ENCODE measurements at places on chromosomes 12 and 14.

DNA sequence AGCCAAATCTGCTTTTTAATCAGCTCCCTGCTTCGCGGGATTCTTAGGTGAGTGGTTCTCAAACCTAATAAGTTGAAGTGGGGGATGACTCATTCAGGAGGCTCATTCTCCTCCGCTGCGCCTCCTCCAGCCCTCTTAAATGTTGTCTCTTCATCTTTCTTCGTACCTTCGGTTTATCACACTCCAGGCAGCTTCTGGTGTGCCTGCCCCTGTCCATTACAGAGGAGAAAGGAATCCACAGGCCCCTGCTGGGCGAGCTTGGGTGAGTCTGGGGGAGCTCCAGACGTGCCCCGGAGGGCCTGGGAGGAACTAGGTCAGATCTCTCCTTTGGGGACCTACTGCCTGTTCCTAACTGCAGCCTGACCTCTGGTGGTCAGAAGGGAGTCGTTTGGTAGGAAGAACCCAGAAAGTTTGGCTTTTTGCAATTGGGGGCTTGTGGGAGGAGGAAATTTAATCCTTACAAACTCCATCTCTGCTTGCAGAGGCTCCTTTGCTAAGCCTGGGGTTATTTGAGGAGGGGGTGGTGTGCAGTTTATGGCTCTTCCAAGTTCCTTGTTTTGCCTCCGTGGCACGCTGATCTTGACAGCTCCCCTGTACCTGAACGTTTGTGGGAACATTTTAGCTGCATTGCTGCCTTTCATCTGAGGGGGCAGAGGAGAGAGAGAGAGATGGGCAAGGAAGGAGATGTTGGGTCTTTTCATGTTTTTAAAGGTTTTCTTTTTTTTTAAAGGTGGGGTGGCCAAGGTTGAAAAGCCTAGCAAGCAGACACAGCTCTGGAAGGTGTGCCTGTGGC lies 84.1 kb upstream of the GNG2 start:
- no peak for DNase-seq

GRCh38 chr14:52015411-52016030 lies 26.2 kb downstream of the RTRAF start:
- no peak for DNase-seq

- DNase-seq, result no peak
These were observed 34.9 kb downstream of the WIF1 start for GRCh38 chr12:65086236-65086635.

DNA sequence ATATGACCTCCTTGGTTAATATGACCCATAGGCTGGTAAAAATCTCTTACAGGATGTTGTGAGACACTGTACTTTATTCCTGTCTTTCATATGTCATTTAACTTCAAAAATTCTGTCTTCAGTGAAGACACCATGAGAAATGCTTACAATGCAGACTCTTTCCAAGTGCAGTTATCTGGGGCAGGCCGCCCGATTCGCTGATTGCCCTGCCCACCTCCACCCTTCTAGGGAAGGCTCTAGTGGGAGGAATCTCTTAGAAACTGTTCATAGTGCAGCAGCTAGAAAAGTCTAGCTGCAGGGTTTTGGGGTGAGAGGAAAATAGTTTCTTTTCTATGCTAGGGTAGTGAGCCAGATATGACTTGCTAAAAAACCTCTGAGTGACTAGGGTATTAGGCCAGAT lies 15.0 kb upstream of the CIPC start:
- DNase-seq, result no peak

DNA sequence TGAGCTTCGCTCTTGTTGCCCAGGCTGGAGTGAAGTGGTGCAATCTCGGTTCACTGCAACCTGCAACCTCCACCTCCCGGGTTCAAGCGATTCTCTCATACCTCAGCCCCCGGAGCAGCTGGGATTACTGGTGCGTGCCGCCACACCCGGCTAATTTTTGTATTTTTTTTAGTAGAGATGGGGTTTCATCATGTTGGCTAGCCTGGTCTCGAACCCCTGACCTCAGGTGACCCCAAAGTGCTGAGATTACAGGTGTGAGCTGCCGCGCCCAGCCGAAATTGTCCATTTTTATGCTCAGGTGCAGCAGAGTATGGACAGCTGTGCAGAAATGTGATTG lies 19.2 kb upstream of the CYP46A1 start:
- no peak for DNase-seq

All from activated CD4-positive, alpha-beta T cell treated with anti-CD3 and anti-CD28 coated beads for 1 hour (primary cell).